Neural progenitor cell (in vitro differentiated cells): ENCODE measurements at places on chromosomes 7 and 10.
A peak's percentile ranks its signal among the peaks of the same experiment; 100 is the strongest.

- H3K4me1 ChIP-seq, result peaks cover 67% of the 10 kb centered on the region
- no peak overlapping the region for H3K27ac ChIP-seq
- H3K27me3 ChIP-seq, result no peaks in the 10 kb centered on the region
- no peak overlapping the region for H3K4me3 ChIP-seq
- no peak for DNase-seq
These were observed 90.7 kb downstream of the PARP12 start for GRCh38 chr7:139972029-139972428.

- no peaks in the 10 kb centered on the region for H3K27me3 ChIP-seq
- no peak overlapping the region for H3K4me3 ChIP-seq
- no peak for DNase-seq
- peaks cover 3% of the 10 kb centered on the region for H3K36me3 ChIP-seq
These were observed 67.7 kb downstream of the GNA12 start for GRCh38 chr7:2776401-2776800.

- H3K27me3 ChIP-seq, result no peaks in the 10 kb centered on the region
- H3K36me3 ChIP-seq, result no peaks in the 10 kb centered on the region
- no peak overlapping the region for H3K4me3 ChIP-seq
- DNase-seq, result no peak
These were observed 159.3 kb downstream of the BMPER start for GRCh38 chr7:34064519-34065158.

DNA sequence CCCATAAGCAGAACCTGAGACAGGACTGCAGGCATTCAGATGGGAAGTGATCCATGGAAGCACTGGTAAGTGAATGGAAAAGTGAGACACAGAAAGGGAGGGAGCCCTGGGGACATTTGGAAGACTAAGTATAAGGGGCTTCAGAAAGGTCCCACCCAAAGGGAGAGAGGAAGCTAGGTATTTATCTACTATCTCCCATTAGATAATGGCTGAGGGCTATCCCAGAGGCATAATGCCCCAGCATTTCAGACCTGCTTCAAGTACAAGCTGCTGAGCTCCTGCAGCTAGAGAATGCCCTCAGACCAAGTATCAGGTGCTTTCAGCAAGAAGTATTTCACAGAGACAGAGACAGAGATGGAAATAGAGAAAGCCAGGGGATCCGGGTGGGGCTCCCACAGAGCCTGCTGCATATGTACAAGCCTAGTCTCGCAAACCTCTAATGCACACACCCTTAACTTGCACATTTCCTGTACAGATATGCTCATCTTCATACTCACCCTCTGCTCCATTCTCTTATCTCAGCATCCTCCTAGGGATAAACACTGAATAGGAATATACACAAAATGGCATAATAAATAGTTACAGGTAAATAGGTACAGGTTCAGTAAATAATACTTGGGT is 20.2 kb downstream of the KDM7A start:
- peaks cover 34% of the 10 kb centered on the region for H3K4me1 ChIP-seq
- H3K27ac ChIP-seq, result no peak overlapping the region
- no peaks in the 10 kb centered on the region for H3K27me3 ChIP-seq
- DNase-seq, result no peak

DNA sequence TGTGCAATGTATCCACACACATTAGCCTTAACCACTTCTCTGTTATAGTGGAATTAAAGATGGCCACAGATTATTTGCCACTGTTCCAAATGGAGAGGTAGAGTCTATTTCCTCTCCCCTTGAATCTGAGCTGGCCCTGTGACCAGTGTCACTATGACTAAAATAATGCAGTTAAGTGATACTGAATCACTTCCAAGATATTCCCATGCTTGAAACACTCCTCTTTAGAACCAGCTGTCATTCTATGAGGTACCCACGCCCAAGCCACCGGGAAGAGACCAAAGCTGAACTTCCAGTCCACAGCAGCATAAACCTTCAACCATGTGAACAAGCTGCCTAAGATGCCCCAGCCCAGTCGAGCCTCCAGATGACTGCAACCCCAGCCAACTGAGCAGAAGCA is 2.1 kb upstream of the DHX32 start:
- DNase-seq, result no peak
- H3K36me3 ChIP-seq, result no peaks in the 10 kb centered on the region
- no peak overlapping the region for H3K27ac ChIP-seq
- H3K27me3 ChIP-seq, result no peaks in the 10 kb centered on the region

GRCh38 chr7:144907577-144907976 is 71.7 kb upstream of the TPK1 start:
- H3K27ac ChIP-seq, result no peak overlapping the region
- no peak overlapping the region for H3K4me3 ChIP-seq
- DNase-seq, result peak; percentile 4
- H3K4me1 ChIP-seq, result peaks cover 18% of the 10 kb centered on the region
- H3K36me3 ChIP-seq, result no peaks in the 10 kb centered on the region

GRCh38 chr7:156666368-156667109 is 26.0 kb downstream of the RNF32 start:
- H3K4me1 ChIP-seq, result peaks cover 33% of the 10 kb centered on the region

GRCh38 chr7:24830440-24831050 is 73.3 kb upstream of the GSDME start:
- no peak overlapping the region for H3K27ac ChIP-seq
- H3K27me3 ChIP-seq, result no peaks in the 10 kb centered on the region
- H3K36me3 ChIP-seq, result no peaks in the 10 kb centered on the region
- DNase-seq, result no peak
- no peak overlapping the region for H3K4me3 ChIP-seq
